Neuronal stem cell (in vitro differentiated cells): ENCODE measurements at places on chromosomes 11 and 22.

GRCh38 chr11:75173336-75173735 is 22.4 kb downstream of the SLCO2B1 start:
- no peak overlapping the region for H3K27ac ChIP-seq
- no peaks in the 10 kb centered on the region for H3K27me3 ChIP-seq
- no peaks in the 10 kb centered on the region for H3K4me1 ChIP-seq
- no peak overlapping the region for H3K4me3 ChIP-seq

DNA sequence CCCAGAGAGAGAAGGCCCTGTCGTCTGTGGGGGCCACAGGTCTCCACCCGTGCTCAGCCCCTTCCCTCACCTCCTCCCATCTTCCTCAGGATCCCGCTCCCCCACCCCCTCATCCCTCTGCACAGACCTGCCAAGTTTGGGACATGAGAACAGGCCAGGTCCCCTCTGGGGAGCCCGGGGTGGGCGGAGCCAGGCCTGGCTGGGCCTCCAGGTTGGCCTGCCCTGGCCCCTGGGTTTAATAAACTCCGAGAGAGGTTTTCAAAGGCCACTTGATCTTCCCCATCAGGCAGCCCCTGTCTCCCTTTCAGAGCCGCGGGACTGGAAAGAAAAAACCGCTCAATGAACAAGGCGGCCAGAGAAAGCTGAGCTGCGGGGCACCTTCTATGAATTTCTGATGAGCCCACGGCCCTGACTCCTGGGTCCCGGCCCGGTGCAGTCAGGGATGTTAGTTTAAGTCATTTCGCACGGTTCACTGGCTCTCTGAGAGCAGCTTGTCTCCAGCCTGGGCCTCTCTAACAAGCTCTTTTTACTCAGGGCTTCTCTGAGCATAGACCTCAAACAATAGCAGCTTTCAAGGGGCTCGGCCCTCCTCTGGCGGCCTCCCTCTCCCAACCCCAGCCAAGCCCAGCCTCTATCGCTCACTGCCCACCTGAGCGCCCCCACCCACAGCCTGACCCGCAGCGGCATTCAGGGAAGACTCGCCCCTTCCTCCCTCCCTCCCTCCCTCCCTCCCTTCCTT is 64.8 kb downstream of the RPUSD4 start:
- DNase-seq = peak; percentile 92
- peaks cover 77% of the 10 kb centered on the region for H3K27me3 ChIP-seq
- peak overlapping the region; percentile 20 for H3K4me3 ChIP-seq

DNA sequence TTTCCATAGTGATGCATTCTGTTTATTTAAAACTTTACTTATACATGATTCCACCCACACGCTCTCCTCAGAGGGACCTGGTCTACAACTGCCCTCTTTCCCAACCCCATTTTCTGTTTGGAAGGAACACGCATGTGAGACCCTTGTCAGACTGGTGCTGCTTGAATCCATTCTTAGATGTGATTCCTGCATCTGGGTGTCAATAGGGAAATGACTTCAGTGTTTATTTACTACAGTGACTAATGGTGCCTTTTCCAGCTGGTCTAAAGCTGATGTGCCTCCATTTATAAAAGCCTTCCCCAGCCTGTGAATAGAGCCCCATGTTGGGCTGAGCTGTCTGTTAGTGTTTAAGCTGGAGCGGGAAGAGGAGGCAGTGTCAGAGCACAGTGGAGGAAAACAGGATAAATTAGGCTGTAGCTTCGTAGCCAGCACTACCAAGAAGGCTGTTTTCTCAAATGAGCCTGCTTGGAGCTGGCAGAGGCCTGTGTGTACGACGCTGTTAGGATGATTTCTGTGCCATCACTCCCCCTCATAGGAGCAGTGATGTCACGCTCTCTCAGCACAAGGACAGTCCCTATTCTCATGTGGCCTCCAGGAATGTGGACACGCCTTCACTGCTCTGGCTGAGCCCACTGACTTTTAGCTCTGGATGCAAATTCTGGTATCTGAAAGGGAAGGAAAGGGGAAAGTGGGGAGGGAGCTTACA is 18.9 kb upstream of the C11orf96 start:
- H3K4me3 ChIP-seq = no peak overlapping the region
- no peaks in the 10 kb centered on the region for H3K27me3 ChIP-seq
- peaks cover 35% of the 10 kb centered on the region for H3K36me3 ChIP-seq

DNA sequence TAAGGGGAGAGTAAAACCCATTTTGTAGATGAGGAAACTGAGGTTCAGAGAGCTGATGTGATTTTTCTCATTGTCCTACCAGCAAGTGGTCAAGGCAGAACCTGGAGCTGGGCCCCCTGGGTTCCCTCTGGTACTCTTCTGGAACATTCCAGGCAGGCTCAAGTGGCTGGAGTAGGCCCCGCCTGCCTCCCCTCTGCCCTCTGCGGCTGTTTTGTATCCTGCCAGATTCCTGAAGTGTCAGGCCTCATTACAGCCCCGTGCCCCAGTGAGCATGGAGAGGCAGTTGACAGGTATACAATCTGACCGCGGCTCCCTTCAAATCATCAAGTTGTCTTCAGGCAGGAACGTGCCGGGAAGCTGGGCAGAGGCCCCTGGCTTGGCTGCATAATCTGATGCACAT is 94.6 kb upstream of the CD82 start:
- H3K4me1 ChIP-seq = no peaks in the 10 kb centered on the region
- no peaks in the 10 kb centered on the region for H3K27me3 ChIP-seq
- H3K4me3 ChIP-seq = no peak overlapping the region
- no peak for DNase-seq
